Stomach (tissue), 19 donors: ENCODE measurements at places on chromosomes 6 and 20. TPM values are rescaled to one million over a fixed set of nuclear protein-coding genes. Genes with fewer than 3 reads are reported as not detected.
A peak's percentile ranks its signal among the peaks of the same experiment; 100 is the strongest.

Gene NMBR
- total RNA-seq = not detected

- DNase-seq = no peak
Observed at GRCh38 chr6:15744818-15745402, 82.1 kb upstream of the DTNBP1 start.

- DNase-seq = peak; percentile 62
Observed at GRCh38 chr6:91633374-91634111, 1046.7 kb upstream of the MAP3K7 start.

DNA sequence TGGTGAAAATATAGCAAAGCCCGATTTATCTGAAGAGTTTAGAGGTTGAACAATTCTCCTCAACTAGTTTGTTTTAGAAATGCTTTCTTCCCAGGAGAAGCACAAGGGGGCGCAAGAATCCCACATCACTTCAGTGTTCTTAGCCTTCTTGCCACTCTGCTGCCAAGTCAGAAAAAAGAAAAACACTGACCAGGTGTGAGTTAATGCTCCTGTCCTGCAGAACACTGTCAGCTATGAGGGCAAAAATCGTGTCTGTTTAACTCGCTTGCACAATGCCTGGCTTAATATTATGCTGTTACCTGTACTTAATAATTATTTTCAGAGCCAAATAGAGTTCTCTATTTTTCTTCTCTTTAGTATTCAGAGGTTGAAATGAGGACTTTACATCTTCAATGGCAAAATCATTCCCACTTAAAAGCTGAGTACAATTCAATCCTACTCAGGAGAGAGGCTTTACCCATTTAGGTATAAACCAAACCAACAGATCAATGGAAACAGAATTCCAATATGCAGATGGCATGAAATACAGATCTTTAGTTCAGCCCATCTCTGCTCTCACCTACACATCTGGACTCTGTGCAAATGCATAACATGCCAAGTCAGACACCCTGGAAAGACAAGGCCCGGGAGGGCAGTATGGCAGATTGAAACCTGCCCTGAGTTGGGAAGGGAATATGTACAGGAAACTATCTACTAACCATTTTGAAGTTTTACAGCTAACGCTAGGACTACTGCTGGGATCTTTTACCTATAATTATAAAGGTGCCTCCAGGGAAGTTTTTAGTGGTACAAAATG lies 71.4 kb upstream of the TULP1 start:
- DNase-seq = peak; percentile 92

DNA sequence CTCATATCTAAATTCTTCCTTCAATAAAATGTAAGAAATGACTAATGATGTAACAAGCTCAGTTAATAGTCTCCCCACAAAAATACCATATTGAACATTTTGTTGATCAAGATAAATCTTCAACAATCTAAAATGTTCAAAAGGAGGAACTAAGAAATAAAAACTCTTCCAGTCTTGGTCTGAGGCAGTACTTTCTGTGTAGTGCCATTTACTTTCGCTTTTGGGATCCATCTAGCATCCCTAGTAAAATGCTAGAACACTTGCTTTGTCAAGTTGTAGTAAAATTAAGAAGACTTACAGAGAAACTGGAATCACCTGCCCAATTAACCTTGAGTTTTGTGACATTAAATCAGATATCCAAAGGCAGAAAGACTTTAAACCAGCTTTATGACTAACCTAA lies 246.4 kb downstream of the KHDRBS2 start:
- DNase-seq = no peak

- DNase-seq = peak; percentile 40
Observed at GRCh38 chr6:155542036-155542435, 86.4 kb upstream of the NOX3 start.

DNA sequence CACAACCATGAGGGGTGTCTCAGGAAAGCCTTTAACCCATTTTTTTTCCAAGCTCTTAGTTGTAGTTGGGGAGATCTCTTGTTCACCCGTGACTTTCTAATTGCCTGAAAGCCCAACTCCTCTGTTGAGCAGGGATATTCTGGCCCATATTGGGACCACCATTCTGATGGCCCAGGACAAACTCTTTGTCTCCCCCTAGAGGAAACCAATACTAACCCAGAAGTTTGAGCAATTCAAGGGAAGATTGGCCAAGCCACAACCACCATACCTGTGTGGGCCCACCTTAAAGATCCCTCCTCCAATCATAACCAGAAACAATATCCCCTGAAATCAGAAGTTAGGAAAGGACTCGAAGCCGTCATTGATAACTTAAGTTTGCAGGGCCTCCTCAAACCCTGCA lies 132.6 kb downstream of the THBS2 start:
- no peak for DNase-seq

GRCh38 chr20:39195582-39196021 lies 233.5 kb downstream of the DHX35 start:
- peak; percentile 47 for DNase-seq
